ENCODE measurements at places on chromosomes 4 and X.

DNA sequence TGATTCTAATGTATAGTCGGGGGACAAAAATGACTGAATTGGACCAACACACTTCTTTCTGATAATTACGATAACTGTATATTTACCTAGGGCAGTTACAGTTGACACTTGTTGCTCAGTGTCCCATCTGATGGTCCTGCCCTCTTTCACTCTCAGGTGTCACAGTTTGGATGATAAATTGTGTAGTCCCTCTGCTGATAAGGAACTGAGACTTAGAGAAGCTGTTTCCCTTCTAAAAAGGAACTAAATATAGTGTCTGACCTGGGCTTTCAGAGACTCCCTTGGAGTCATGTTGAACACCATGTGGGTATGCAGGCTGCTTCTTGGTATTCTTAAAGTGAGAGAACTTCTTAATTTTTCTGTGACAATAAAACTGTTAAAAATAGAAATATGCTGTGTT is 23.7 kb upstream of the PNPLA4 start:
- DNase-seq = no peak

GRCh38 chrX:107849747-107850421 is 24.2 kb downstream of the MID2 start:
- DNase-seq = no peak

GRCh38 chr4:77880784-77881183 is 18.2 kb downstream of the MRPL1 start:
- no peak for DNase-seq

DNA sequence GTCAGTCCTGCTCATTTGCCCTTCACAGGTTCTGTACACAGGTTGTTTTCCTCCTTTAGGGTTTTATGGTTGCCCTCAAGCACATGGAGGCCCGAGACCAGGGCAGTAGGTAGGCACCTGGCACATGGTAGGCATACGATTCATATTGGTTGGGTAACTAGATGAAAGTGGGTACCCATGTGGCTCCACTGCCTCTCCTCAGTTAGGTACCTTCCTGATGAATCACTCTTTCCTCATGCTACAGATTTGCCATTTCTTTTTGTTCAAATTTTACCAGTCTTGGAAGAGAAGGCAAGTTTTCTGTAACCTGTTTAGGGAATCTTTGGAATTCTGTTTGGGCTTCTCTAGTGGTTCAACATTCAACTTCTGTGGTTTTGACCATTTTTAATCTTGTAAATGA is 121.3 kb downstream of the FHIP1A start:
- DNase-seq = no peak

DNA sequence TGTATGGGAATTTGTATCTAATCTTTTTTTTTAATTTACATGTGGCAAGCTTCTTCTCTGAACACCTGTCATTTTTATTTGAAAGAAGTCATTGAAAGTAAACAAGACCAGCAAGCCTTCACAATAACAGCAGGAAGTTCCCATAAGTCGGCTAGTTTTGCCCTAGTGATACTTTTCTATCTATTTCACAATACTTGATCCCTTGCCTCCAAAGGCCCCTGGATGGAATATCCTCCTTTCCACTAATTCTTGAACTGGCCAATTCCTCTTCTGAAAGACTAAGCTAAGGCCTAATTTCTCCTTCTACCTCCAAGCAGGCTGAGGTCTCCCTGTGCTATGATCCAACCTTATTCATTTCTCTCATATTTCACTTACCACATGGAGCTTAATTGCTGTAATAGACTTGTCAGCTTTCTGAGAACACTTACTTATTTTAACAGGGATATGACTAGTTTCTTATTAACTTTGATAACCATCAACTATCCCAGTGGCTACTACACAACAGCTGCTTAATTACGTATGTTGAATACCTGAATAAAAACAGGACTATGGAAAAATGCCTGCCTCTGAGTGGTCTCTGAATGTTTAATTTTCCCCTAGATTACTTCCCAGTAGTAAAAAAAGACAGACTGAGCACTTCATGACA is 194.2 kb downstream of the MAD2L1 start:
- no peak for DNase-seq

DNA sequence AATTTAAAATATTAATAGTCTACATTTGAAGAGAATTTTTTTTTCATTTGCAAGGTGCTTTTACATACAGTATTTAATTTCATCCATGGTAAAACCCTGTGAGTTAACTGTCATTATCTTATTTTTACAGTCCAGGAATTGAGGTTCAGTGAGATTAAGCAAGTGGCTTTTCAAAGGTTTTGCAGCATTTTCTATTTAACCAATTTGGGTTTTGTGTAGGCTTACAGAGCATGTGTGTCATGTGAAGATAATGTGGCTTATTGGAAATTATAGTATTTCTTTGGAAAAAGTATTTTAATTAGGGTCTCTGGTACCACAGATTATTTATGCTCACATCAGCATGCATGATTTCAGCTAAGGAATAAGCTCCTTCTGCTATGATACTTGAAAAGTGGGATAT is 4.5 kb downstream of the XK start:
- DNase-seq = no peak

- DNase-seq = no peak
Observed at GRCh38 chr4:17347445-17347844, 164.4 kb downstream of the QDPR start.

- no peak for DNase-seq
Observed at GRCh38 chr4:26141051-26141721, 179.6 kb upstream of the RBPJ start.

- DNase-seq = no peak
Observed at GRCh38 chrX:42832764-42833549, 55.0 kb upstream of the PPP1R2C start.

DNA sequence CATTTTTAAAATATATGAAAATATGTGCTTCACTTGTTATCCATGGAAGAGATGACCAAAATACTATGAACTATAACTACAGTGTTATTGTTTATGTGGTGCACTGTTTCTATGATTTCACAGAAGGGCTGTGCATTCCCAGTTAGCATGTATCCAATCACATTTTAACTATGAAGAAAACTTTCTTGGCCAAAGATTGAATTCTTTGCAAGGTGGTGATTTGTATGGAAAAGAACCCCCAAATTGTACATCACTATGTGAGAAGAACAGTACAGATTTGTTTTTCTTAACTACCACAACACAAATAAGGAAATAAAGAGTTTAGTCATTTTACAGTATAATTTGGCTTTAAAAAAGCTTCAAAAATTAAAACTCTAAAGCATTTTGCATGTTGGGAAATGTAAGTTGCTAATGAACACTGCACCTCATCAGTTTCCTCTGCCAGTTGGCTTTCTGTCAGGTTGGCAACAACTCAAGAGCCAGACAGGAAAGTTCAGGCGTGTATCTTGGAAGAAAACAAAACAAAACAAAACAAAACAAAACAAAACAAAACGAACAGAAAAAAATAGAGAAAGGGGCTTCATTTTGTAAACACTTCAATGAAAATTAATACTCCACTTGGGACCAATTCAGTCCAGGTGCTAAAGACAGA is 237.0 kb downstream of the SCFD2 start:
- DNase-seq = no peak

- no peak for DNase-seq
Observed at GRCh38 chrX:35046660-35047296, 104.2 kb downstream of the FAM47B start.

DNA sequence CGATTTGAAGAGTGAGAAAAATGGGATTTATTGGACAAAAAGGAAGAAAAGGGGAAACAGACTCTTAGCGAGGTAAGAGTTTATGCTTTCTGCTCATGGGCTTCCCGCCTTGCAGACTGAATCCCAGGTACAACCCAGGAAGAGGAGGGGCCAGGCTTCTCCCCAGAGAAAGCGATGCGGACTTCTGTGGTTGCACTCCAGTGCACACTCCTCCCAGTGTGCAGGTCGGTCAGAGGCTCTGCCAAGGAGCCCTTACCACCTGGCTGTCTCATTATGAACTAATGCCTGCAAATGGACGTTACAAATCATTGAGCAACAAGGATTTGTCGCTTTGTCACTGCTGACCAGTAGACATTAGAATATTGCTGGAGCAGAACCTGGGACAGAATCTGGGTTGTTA is 39.9 kb upstream of the GLRA2 start:
- DNase-seq = no peak

DNA sequence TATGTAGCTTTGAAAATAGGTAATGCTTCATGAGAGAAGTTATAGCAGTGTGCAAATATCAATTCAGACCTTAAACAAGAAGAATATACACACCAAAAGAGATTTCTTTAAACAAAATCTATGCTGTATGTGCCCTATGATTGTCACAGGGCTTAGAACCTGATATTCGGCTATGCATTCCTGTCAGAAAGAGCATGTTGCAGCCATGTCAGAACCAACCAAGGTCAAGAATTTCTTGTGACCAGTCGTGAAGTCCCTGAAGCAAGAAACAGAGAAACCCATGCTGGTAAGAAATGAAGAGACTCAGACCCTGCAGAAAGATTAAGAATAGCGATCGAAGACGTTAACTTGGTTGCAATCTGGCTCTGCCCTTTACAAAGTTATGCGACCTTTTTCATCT is 210.3 kb upstream of the SPIN4 start:
- DNase-seq = no peak

- DNase-seq = no peak
Observed at GRCh38 chrX:40325161-40325560, 227.4 kb upstream of the BCOR start.

DNA sequence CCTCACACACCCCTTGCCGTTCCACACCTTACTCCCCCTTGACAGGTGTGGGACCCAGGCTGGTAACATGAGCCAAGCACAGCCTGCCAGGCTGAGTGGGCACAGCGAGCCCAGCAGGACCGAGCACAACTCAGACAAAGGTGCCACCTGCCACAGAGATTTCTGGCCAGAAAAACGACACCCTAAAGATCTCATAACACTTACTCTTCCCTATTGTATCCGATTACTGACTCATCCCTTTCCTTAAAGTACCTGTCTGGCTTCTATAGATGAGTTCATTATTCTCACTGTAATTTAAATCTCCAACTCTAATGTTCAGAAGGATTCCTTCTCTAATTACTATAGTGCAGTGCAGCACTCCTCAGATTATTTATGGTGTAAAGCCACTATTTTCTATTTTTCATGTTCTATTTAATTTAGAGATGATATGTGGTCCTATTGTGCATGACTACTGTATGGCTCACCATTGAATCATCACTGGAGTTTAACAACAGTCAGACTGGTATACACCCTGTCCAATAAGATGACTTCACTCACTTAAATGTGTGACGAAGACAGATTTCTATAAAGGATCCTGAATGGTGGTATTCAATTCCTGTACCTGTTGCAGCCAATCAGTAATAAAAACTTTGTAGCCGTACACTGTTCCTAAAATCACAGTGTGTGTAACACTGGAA is 7.6 kb upstream of the SYTL5 start:
- DNase-seq = no peak

GRCh38 chr4:8215001-8215427 is 15.9 kb downstream of the SH3TC1 start:
- DNase-seq = no peak

DNA sequence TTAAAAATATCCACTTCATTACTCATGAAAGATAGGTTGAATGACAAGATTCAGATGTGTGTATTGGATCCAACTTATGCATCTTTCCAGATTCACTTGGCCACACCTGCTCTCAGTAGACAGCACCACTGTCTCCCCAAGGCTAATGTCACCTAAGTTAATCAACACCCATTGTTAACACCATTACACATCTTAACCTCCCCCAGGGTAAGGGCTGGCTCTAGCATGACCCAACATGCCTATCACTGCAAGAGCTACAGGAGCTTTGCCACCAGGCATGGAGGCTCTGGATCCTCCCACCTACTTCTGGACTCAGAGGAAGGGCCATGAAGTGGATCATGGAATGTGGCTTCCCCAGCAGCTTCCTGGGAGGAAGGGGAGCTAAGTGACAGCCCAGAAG is 32.8 kb upstream of the LSM6 start:
- DNase-seq = no peak

- no peak for DNase-seq
Observed at GRCh38 chr4:173943547-173943946, 339.9 kb downstream of the FBXO8 start.

- DNase-seq = no peak
Observed at GRCh38 chrX:39563178-39563577, 534.6 kb downstream of the BCOR start.

DNA sequence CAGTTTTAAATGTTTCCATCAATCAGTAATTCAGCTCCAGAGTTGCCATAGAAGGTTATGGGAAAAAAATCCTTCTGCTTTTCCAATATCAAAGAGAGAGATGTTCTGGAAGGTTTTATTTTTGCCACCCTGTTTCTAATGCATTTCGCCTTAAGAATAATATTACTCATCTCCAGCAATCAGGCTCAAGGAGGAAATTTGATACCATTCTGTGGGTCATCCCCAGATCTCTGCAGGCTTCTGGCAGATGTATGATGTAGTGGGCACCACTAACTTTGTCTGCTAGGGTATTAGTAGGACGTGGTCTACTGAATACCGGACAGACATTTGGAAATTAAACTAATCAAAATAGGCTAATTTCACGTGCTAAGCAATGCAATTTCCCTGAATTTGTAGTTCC is 645.4 kb upstream of the TENM3 start:
- DNase-seq = no peak

- DNase-seq = no peak
Observed at GRCh38 chr4:164428561-164428960, 325.4 kb upstream of the SMIM31 start.

DNA sequence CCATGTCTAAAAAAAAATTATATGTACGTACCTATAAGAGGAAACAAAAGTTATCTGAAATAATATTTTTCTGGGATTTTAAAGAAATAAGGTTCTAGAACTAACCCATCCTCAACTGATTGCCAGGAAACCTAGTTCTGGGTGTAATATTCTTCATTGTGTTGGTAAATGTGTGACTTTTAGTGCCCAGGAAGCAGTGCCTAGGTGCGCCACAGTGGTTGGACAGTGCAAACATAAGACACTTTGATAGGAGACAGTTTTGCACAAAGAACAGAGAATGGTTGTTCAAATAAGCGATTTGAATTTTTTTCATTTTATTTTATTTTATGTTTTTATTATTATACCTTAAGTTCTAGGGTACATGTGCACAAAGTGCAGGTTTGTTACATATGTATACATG is 22.0 kb upstream of the PTTG2 start:
- no peak for DNase-seq

GRCh38 chr4:186554539-186554913 is 841 bp downstream of the MTNR1A start:
- DNase-seq = no peak

DNA sequence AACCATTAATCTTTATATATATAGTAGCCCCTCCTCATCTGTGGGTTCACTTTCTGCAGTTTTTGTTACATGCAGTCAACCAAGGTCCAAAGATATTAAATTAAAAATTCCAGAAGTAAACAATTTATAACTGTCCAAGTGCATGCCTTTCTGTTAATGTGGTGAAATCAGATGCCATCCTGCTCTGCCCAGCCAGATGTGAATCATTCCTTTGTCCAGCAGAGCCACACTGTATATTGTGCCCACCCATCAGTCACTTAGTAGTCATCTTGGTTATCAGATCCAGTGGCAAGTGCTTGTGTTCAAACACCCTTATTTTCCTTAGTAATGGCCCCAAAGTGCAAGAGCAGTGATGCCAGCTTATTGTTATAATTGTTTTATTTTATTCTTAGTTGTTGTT is 17.2 kb upstream of the PRDM5 start:
- no peak for DNase-seq
